ENCODE measurements at places on chromosomes 5 and 9.

- DNase-seq = peak; percentile 89
These were observed 25.2 kb downstream of the SHC3 start for GRCh38 chr9:89153232-89154017.

DNA sequence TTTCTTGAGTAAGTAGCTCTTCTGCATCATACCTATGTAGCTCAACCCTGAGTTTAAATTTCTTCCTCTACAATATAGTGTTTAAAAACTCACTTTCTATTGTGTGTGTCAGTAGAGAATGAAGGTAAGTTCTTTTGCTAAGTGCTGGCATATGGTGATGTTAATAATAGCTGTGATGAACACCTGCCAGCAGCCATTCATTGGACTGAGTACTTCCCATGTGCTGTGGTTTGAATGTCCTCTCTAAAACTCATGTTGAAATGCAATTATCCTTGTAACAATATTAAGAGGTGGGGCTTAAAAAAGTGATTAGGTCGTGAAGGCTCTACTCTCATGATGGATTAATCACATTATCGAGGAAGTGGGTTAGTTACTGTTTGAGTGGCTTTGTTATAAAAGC is 645.2 kb upstream of the RGMB start:
- DNase-seq = no peak

DNA sequence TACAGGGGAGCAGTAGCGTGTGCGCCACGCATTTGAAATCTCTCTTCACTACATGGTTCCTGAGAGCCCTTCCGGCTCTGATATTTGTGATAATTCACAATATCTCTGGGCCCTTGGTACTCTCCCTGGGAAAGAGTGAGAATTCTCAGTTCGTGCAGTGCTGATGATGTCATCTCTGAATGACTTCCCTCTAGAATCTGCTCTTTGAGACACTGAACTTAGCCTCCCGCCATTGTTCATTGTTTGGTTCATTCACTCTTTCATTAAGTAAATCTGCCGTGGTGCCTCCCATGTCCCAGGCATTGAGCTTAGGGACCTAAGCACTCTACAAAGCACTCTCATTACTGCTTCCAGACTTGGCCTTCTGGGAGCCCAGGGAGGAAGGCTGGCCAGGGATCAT is 94.0 kb downstream of the PPARGC1B start:
- no peak for DNase-seq

- DNase-seq = no peak
These were observed 178.4 kb downstream of the MACROH2A1 start for GRCh38 chr5:135220394-135221186.

- no peak for DNase-seq
These were observed 66.8 kb downstream of the APBA1 start for GRCh38 chr9:69605406-69605805.
